ENCODE measurements at places on chromosomes 11 and 22.

DNA sequence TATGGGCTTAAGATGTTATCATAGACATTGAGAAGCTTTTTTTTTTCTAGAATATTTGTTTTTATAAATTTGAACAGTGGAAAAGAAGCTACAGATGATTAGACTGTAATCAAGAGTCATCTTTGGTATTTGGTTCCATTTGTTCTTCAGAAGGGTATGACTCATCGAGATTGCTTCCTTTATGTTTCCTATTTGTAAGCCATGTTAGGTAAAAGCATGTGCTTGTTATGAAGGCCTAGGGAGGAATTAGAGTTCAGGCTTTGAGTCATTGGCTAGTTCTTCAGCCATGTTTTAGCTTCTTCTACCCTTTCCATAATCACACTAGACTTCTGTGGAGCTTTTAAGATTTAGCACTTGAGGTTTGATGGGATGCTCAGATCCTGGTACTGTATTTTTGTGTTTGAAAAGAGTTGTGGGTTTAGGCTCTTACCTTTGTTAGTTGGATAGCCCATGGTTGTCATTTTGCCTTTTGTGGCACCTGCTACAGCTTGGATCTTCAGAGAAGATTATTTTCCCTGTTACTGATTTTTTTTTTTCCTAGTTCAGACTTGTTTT is 44.3 kb downstream of the POLD3 start:
- DNase-seq: no peak

GRCh38 chr22:33492210-33492651 is 428.0 kb downstream of the LARGE1 start:
- DNase-seq: no peak

- DNase-seq: no peak
Measured at GRCh38 chr22:38273135-38273826, 471 bp upstream of the TMEM184B start.

- no peak for DNase-seq
Measured at GRCh38 chr11:115581871-115582639, 77.8 kb upstream of the CADM1 start.

DNA sequence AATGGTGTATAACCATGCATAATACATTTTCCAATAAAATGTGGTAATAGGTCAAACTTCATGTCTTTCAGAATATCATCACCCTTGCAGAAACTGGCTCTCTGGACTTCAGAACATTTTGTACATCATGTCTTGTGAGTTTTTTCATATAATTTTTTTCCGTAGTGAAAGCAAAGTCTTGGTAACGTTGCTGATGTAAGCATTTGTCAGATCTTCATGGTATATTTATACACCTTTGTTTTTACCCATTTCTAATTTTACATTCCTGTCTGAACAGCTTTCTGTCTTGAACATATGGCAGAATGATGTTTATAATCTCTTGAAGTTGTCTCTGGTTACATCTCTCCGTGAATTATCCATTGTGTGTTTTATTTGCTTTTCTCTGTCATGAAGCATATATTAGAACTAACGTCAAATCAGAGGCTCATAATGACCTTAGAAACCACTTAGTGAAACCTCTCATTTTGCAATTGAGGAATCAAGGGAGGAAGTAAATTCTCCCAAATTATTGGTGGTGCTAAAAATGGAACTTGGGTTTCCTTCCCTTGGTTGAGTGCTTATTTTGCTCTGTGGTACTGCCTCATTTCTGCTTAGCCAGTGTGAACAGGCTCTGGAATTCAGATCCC is 37.4 kb downstream of the CSRP3 start:
- DNase-seq: no peak

DNA sequence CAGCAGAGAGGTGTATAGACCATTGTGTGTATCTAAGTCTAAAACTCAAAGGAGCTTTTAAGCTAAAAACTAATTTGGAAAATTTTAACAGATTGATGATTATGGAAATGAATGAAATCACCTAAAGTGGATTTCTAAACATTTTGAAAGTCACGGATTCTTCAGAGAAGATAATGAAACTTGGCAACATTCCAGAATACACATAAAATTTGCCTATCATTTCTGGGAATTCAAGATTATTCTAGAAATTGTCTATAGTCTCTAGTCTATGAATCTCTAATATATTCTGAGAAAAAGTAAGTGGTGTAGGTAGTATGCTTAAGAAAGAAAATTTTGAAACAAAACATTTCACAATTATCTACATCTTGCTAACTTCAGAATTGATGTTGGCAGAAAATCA is 1117.9 kb upstream of the CNTN5 start:
- DNase-seq: no peak
